ENCODE measurements at places on chromosomes 4 and X.

GRCh38 chrX:136497556-136498052 is at the start of gene HTATSF1:
Gene HTATSF1, plus strand, starts transcription at chrX:136497592. Its CDS starts 93 bp downstream, at chrX:136497685.
- DNase-seq = peak; percentile 48

DNA sequence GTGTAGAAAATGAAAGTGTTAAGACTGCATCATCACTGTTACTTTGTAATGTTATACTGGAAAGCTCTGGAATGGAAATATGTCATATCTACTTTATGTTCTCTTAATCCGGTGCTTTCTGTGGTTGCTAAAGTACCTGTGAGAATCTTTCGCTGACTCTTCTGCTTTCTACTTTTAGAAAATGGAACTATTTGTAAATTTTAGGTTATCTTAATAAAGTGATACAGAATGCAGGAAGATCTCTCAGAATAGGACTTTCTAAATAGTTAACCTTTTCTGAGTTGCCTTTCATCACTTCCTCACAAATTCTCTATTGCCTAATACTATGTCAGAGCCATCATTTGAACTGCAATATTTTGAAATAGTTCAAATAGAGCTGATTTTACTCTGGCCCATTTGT is 69.3 kb downstream of the BMP2K start:
- no peak for DNase-seq

DNA sequence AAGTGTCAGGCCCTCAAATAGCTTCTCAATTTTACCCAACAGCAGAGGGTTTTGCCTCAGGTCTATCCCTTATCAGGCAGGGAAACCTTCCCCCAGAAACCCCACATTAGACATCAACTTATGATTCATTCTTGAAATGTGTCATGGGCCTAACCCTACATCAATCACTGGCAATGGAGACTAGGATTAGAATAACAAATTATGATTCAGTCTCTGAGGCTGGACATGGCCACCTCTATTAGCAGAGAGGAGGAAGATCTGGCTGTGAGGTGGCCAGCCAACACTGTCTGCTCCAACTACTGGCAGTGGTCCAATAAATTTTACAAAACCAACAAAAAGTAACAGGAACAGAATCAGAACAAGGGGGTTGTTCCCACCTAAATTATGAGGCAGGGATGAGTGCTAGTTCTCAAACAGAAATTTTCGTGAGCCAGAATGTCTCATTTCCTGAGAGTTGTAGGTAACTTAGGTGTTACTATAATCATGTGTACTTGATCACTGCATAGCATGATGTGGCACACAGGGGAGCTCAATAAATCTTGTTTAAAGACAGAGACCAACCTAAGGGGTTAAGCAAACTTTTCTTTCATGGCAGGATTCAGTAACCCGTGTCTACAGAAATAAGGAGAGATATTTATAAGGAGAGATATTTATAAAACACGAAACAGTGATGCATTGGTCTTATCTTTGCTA is 126.8 kb downstream of the NFKB1 start:
- DNase-seq = peak; percentile 4

- no peak for DNase-seq
Observed at GRCh38 chrX:30538271-30538670, 39.3 kb downstream of the TASL start.

- no peak for DNase-seq
Observed at GRCh38 chr4:140691369-140691768, 64.8 kb downstream of the TBC1D9 start.

GRCh38 chrX:77167993-77168392 is 279.2 kb upstream of the FGF16 start:
- DNase-seq = no peak

- DNase-seq = no peak
Observed at GRCh38 chr4:89416960-89417359, 109.4 kb upstream of the GPRIN3 start.

DNA sequence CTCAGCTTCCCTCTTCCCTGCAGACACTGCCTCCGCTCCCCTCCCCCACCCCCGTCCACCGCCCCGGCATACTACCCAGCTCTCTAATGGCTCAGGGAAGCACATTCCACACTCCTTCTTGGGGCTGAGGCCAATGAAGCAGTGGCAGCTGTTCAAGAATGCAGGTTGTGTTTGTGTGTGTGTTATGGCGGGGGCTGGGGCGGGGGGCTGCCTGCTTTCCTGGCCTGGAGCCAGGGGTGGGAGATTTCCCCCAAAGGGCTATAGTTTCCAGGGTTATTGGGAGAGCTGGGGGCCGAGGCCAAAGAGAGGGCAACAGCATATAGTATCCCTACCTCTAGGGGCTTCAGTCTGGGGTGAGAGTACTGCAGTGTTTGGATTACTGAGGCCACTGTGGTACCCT is 149.4 kb downstream of the EFNB1 start:
- no peak for DNase-seq

- no peak for DNase-seq
Observed at GRCh38 chr4:171668403-171668802, 144.8 kb upstream of the GALNTL6 start.

DNA sequence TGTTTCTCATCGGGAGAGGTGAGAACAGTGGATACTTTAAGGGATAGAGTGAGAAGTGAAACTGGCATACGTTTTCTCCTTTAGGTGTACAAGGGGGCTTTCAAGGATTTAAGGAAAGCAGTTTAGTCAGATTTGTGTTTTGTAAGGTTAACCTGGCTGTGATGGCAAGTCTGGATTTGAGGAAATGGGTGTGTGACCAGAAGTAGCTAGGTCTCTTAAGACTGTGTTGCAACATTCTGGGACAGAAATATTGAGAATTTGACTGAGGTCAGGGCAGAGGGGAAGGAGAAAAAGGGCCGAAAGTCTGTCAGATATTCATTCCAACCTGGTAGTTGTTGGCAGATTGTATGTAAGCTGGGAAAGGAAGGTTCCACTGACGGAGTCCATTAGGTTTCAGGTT is 10.4 kb upstream of the GABRE start:
- no peak for DNase-seq

- DNase-seq = no peak
Observed at GRCh38 chr4:70556856-70557255, 35.2 kb upstream of the AMBN start.

- peak; percentile 18 for DNase-seq
Observed at GRCh38 chr4:16443504-16444088, 217.3 kb upstream of the TAPT1 start.

GRCh38 chrX:50483283-50483682 is 12.7 kb upstream of the DGKK start:
- DNase-seq = no peak

DNA sequence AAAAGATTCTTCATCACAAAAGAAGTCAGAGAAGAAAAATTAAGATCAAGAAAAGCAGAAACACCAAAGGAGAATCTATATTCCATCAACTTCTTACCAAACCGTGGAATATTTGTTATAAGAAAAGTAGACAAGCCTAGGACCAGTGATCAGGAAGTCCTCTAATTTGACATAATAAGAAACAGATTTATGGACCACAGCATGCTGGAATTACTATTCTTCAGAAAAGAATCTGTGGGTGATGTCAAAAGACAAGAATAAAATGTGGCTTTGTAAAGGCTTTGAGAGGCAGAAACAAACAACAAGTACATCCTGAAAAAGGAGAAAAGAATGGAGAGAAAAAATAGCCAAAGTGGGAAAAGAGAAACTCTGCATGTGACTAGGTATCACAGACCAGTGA is 123.3 kb downstream of the SLC10A7 start:
- no peak for DNase-seq

DNA sequence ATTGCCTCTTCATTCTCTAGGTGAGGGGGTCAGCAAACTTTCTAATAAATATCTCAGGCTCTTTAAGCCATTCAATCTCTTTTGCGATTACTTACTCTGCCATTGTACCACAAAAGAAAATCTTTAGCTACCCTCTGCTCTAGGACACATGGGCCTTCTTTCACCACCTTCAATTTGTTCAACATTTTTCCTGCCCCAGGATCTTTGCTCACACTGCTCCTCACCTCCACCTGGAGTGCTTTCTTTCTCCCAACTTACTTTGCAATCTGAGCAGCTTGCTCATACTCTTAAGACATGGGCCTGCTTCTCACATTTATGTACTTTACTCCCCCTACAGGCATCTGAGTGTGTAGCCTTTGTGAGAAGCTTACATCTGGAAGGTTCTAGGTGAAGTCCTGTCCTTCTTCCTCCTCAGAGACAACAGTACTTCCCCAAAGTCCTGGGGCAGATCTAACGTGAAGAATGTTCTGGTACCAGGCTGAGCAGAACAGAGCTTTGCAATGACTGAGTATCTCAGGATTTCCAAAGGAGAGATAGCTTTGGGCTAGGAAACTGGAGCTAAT is 55.0 kb upstream of the PRDM5 start:
- peak; percentile 11 for DNase-seq

DNA sequence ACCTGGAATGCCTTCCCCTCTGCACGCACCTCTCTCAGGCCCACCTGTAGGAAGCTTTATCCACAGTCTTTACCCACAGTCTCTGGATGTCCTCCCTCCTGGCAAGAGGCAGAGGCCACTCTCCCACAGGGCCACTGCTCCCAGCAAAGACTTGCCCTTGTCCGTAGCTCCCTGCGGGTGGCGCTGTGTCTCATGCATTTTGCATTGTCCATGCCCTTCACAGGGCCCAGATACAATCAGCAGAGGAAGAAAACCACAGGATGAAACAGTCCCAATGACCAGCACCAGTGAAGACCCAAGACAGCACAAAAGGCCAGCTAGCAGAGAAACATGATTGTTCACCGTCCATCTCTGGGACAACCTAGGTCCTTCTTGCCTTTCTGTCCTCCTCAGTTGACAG is 2.1 kb upstream of the NSG1 start:
- peak; percentile 35 for DNase-seq

Measured in SW480 (cell line).